ENCODE measurements at places on chromosomes 11 and 22.
A peak's percentile ranks its signal among the peaks of the same experiment; 100 is the strongest.

DNA sequence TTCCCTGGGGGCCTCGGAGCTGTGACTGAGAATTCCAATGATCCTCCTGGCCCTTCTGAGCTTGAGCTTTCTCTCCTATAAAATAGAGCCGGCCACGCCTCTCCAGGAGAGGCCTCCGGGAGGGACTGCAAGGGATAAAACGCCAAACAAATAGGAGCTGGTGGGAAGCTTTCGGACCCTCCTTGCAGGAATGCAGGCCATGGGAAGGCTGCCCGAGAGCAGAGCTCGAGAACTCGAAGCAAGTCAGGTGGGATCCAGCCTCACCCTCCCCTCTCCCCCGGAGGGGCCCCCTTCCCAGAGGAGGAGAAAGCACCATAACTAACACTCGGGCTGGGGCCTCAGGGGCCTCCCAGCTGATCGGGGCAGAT, 34.6 kb downstream of the FLRT1 start:
- no peak for DNase-seq

DNA sequence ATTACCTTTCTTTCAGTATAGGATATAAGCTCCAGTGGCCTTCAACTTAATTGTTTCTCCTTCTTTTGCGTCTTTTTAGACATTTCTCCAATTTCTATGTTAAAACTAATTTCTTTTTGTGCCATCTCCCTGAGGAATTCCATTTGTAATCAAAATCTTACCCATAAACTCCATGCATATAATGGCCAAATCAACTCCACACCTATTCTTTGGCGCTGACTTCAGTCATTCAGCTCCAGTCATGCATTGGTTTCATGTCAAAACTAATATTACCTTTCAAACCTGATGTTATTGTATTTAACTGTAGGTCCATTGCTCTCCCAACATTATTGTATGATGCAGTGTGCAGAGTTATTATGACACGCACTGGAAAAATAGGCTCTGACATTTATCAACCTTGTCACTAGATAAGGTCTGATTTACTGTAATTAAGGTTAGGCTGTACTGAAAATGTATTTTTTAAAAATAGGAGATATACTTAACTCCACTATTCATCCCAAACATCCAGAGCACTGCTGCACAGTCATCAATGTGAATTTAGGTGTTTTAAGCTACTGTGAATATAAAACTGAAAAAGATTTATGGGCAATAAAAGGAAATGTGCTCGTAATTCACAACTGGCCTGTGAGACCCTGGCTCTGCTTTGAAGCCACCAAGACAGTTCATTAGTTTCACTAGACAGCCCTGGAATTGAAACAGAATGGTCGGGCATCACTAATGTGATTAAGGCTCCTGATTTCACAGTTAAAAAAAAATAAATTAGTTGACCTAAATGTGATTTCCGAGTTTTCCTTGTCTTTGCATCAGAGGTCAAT, 180.6 kb upstream of the GRIA4 start:
- DNase-seq, result no peak

DNA sequence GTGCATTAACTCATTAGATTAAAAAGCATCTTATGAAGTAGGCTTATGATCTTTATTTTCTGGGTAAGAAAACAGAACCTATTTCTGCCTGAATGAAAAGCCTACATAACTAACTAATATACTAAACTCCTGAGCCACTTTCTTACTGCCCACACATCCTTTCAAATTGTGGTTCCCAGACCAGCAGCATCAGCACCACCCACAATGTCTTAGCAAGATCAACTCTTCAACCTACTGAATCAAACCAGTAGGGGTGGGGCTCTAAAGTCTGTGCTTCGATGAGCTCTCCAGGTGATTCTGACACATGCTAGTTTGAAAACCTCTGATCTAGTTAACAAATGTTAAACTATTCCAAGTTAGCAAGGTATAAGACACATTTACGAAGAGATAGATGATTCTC, 462.4 kb downstream of the DLG2 start:
- DNase-seq, result no peak

GRCh38 chr11:57566005-57566904, 1.2 kb downstream of the UBE2L6 start:
- no peak for DNase-seq

DNA sequence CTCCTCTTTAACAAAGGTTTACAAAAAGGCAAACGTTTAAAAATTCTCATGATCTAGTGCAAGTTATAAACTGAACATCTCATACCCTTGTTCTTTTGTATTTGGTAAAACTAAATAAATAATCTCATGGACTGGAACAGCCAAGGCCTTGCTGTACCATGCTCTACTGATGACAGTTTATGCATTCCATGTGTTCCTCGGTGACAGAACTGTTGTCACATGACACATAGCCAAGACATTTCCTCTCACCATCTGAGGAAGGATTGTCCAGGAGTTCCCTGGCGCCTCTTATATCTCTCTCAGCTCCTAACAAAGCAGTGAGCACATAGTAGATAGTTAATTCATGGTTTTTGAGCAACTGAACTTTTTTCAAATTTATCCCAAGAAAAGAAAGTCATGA, 12.6 kb downstream of the CCDC83 start:
- DNase-seq, result no peak

- DNase-seq, result no peak
These were observed 74.4 kb upstream of the PRR5 start for GRCh38 chr22:44627521-44628139.

DNA sequence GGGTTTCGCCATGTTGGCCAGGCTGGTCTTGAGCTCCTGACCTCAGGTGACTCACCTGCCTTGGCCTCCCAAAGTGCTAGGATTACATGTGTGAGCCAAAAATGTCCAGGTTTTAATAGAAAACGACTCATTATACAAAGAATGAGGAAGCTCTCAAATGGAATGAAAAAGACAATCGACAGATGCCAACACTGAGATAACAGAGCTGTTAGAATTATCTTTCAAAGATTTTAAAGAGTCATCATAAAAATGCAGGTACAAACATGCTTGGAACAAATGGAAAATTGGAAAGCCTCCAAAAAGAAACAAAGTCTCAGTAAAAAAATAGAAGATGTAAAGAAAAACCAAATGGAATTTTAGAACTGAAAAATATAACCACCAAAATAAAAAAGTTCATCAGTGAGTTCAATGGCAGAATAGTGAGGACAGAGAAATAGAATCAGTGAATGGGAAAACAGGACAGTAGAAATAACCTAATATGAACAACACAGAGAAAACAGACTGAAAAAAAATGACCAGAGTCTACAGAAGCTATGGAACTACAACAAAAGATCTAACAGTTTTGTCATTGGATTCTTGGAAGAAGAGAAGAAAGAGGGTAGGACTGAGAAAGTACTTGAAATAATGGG, 10.9 kb downstream of the GAB2 start:
- no peak for DNase-seq

DNA sequence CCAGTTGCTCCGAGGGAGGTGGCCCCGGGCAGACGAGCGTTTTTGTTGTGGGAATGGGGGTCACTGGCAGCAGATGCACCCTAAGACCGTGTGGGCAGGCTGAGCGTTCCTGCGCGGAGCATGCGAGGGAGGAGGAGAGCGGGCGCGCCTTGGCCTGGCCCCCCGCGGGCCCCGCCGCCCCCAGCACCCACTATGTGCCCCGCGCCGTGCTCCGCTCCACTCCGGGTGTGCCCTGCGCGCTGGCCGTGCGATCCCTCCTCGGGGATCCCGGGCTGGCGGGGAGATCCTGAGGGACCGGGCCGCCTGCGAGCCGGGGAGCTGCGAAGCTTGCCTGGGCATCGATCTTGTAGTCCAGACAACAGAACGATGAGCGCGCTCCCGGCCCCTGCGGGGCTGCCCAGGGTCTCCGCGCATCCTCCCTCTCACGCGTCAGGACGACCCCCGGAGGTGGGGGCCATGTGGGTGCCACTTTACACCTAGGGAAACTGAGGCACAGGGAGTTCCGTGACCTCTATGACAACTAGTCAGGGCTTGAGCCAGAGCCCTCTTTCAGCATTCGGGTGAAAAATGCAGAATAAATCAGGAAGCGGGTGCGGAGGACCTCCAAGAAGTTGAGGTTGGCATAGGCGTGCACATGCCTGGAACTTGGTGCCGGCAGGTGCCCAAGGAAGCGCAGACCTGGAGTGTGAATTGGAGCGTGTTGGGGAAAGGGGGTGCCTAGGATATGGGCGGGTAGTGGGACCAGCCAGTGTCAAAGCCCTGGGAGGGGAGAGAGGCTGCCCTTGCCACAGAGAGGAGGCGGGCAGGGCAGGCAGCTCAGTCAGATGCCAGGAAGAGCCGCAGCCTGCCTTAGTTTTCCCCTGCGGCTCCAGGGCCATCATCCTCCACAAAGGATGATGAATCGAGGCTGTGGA, 1.3 kb upstream of the KMT5B start:
- peak; percentile 48 for DNase-seq

DNA sequence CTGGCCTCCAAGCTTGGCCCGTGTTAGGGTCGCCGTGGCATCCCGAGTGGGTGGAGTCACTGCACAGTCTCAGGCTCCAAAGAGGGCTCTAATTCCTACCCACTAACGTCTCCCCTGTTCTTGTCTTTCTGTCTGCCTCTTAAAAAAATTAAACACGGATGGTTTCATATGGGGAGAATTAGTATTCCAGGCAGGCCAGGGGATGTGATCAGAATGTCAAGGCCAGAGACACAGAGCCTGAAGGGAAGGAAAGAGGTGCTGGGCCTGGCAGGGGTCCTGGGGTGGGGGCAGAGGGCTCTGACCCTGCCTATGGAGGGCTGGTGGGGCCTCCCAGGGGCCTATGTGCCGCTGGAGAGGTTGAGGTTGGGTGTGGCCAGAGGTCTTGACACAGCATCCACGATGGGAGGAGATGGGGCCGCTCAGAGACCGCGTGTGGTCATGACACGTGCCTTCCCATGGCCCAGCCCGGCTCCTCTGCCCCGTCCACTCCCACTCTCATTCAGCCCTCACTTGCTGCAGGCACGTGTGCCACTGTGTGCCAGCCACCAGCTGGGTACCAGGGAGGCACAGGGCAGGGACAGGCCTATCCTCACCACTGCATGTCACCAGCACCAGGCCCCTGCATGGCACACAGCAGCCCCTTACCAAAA, 56.5 kb downstream of the FLRT1 start:
- DNase-seq, result no peak

DNA sequence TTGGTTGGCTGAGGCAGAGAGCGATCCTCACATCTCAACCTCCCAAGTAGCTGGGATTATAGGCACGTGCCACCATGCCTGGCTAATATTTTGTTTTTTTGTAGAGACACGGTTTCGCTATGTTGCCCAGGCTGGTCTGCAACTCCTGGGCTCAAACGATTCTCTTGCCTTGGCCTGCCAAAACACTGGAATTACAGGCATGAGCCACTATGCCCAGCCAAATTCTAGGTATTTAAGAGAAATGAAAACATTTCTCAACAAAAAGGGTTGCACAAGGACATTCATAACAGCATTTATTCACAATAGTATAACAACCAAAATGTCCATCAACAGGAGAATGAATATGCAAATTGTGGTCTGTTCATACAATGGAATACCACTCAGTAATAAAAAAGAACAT, 31.7 kb upstream of the RBX1 start:
- DNase-seq, result no peak

DNA sequence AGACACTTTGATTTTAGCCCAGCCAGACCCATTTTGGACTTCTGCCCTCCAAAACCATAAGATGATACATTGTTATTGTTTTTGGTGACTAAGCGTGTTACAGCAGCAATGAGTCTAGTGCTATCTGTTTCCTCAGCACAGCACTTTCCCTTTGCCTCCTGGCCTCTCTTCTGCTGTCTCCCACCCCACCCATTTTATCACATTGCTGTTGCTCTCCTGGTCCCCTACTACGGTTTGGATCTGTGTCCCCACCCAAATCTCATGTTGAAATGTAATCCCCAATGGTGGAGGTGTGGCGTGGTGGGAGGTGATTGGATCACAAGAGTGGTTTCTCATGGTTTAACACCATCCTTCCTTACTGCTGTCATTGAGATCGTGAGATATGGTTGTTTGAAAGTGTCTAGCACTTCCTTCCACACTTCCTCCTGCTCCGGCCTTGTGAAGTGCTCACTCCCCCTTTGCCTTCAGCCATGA, 59.8 kb upstream of the CD82 start:
- DNase-seq, result no peak

DNA sequence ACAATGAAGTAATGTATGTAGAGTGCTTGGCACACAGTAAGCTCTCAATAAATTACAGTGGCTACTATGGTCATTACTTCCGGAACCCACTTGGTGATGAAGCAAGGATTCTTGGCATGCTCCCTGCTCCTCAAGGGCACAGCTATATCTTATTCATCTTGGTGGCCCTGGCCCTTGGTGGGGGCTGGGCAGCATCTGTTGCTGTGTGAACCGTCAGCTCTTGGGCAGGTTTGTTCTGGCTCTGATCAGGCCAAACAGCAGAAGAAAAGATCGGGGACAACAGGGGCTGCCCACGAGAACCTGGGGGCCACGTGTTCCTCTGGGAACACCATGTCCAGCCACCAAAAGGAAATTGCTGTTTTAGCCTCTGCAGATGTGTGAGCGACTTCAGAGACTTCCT, 136.9 kb upstream of the SYT13 start:
- no peak for DNase-seq

- DNase-seq, result no peak
These were observed 25.8 kb downstream of the SLC22A12 start for GRCh38 chr11:64616817-64617216.

- peak; percentile 49 for DNase-seq
These were observed at the start of gene CHRM4 for GRCh38 chr11:46391578-46392420. Gene CHRM4, minus strand, starts transcription at chr11:46391776. Its CDS starts 5,219 bp downstream, at chr11:46386557.

DNA sequence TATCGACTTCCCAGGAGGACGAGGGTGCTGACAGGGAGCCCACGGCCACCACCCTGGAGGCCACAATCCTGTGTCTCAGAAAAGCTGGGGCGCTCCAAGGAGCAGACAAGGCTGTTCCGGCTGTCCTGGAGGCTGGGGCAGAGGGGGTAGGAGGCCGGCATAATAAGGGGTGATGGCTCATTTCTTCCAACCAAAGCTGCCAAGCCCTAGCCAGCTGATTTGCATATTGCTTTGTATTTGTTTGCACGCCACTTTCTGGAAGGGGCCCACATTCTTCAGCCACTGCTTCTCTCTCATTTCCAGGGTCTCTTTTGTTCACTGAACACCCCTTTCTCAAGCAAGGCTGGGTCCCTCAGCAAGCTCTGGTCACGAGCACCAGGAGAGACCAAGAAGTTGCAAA, 4.7 kb downstream of the PDE2A start:
- DNase-seq, result no peak

DNA sequence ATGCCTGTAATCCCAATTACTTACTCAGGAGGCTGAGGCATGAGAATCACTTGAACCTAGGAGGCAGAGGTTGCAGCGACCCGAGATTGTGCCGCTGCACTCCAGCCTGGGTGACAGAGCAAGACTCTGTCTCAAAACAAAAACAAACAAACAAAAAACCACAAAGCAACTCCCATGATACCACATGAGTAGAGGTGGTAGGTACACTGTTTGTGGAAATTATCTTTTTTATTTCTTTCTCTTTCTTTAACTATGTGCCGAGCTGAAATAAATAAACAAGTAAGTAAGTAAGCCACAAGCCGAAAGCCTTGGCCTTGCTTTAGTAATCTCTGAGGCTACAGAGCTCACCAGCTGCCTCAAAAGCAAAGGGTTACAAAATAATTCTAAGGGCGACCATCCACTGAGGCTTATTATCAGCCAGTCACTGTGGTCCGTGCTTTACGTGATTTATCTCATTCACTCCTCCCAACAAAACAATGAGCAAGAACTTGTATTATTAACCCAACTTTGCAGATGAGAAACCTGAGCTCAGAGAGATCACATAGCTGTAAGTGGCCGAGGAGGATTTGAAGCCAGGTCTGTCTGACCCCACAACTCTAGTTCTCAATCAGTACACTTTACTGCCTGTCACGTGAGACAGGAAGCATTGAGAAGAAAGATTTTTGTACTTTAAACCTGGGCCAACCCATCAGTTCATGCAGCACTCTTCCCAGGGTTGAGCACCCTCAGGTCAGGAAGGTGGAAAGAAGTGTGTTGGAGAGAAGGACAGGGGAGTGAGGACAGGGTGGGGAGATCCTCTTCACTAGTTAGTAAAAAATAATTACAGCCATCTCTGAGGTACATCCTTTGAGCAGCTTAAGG, 69.8 kb upstream of the MTMR2 start:
- no peak for DNase-seq

All from progenitor cell of endocrine pancreas (in vitro differentiated cells).